Endothelial cell of umbilical vein (primary cell): ENCODE measurements at places on chromosomes 1 and 21.
A peak's percentile ranks its signal among the peaks of the same experiment; 100 is the strongest.

GRCh38 chr1:183200451-183200850 is 14.4 kb downstream of the LAMC2 start:
- peak; percentile 66 for DNase-seq

- no peak for DNase-seq
Observed at GRCh38 chr1:60575326-60575977, 501.9 kb upstream of the C1orf87 start.

GRCh38 chr1:23525558-23526250 is 5.3 kb downstream of the E2F2 start:
- no peak for DNase-seq

DNA sequence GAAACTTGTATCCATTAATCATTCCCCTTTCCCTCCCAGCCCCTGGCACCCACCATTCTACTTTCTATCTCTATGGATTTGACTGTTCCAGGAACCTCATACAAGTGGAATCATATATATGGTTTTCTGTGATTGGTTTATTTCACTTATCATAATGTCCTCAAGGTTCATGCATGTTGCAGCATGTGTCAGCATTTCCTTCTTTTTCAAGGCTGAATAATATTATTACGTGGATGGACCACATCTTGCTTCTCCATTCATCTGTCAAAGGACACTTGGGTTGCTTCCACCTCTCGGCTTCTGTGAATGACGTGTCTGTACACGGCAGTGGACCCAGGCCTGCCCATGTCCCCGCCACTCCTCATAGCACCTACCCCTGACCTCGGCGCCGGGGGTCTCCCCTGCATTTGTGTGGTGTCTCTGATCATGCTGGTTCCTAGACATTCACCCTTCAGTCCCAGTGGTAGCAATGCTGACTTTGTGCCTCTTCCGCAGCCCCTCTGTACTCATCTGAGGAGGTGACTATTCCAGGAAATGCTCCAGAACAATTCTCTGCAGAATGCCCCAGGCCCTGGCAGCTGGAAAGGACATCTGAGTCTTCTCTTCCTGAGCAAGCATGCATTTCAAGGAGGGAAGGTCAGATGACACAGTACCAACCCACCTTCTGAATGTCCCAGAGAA is 136.9 kb downstream of the PSMG1 start:
- no peak for DNase-seq

GRCh38 chr1:226533220-226533619 is 15.3 kb upstream of the STUM start:
- no peak for DNase-seq

- no peak for DNase-seq
Observed at GRCh38 chr1:235646463-235646862, 3.1 kb downstream of the GNG4 start.

DNA sequence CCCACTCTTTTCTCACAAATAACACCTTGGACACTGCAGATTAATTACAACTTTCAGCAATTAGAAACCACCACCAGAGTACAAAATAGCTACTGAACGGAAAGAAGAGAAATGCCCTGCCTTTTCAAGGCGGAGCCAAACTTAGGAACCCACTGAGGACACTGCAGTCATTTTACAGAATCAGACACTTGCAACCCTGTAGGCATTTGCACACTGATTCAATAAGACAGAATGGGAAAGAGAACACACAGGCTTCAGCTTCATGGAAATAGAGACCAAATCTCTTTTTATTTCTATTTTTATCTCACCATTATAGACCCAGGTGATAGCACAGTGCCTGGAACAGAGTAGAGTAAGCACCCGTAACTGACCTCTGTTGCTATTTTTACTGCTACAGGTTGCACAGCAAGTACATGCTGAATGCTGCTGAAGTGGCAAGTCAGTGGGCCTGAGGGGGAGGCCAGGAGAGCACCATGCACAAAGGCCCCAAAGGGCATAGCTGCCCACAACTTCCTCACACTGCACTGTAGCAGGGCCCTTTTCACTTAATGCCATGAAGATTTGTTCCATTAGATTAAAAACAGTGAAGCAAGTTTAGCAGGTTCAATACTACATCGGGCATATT is 50.7 kb upstream of the EDARADD start:
- no peak for DNase-seq

DNA sequence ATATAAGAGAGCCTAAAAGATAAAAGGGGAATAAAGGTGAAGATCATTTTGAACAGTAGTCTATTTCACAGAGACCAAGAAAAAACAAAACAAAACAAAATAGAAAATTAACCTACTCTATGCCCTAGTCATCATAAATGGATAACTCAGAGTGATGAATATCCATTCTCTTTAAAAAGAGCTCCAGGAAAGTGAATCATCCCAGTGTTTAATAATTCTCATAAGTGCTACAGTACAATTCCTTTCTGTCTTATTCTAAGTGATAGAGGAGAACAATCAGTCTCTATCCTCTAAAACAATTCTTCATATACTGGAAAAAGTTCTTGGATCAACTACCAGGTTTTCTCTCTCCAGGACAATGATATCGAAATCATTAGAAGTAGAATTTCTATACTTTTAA is 45.8 kb downstream of the GDAP2 start:
- no peak for DNase-seq
